ENCODE measurements at places on chromosomes 1 and 21. TPM values are rescaled to one million over a fixed set of nuclear protein-coding genes. Genes with fewer than 3 reads are reported as not detected.
A peak's percentile ranks its signal among the peaks of the same experiment; 100 is the strongest.

The CR2 gene
- polyA plus RNA-seq = 0.01 TPM

The RGSL1 gene
- polyA plus RNA-seq = not detected

The TNFRSF4 gene
- polyA plus RNA-seq = not detected

DNA sequence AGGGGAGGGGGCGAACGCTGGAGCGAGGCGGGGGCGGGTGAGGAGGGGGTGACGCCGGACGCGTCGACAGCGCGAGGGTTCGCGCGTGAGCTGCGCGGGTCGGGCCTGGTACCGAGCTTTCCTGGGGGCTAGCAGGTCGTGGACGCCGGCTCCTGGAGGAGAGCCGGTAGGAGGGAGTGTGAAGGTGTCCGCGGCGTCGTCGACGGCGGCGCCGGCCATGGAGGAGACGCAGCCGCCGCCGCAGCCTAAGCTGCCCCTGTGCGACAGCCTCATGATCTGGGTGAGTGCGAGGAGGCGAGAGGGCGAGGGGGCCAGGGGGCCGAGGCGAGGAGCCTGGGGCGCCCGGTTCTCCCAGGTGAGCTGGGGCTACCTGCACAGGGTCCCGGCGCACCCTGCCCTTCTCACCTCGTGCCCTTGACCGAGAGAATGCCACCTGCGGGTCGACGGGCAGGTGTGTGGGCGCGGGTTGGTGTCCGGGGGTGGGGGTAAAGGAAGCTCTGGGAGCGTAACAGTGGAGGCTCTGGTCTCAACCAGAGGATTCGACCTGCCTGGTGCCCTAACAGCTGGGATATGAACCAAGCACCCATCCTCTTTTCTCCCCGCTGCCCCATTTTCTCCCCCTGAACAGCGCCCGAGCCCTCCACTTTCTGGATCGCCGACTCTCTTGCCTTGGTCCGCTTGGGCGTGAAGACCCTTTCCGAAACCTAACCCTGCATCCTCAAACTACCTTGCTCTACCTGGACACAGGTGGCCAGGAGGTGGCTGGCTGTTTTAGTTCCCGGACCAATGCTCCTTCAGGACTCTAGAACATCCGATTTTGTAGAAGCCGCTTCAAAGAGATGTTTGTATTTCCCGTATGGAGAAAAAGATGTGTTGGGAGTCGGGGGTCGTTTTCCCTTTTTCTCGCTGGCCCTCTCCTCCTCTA is at the start of gene HOOK1:
Gene HOOK1, plus strand, starts transcription at position 49 of the 925 bp plus-strand sequence. Its CDS starts 169 bp downstream, at position 218.
- DNase-seq = peak; percentile 36

DNA sequence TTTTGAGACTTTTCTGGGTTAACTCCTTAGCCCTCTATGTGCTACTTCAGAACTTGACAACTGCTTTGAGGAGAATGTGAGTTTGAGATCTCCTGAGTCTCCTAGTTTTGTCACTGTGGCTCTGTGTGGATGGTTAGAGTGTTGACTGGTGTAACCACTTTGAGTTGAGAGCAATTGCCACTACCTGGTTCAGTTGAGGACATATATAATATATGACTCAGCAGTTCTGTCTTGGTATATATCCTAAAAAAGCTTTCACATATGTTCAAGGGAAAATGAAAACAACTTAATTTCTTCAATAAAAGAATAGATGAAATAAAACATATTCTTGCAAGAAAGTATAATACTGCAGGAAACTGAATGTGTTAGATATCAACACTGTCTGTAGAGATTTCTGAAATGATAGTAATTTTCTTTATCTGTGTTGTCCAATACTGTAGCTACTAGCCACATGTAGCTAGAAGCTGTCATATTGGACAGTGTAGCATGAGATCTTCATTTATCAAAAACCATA is 96.7 kb upstream of the QSOX1 start:
- DNase-seq = no peak
